CD4-positive, alpha-beta T cell treated with Interleukin-21 for 1 hour (primary cell): ENCODE measurements at places on chromosomes 5 and 9.

GRCh38 chr9:78130853-78131252 is 99.2 kb upstream of the GNAQ start:
- DNase-seq: no peak

GRCh38 chr5:118598311-118598710 is 390.0 kb downstream of the DTWD2 start:
- no peak for DNase-seq

DNA sequence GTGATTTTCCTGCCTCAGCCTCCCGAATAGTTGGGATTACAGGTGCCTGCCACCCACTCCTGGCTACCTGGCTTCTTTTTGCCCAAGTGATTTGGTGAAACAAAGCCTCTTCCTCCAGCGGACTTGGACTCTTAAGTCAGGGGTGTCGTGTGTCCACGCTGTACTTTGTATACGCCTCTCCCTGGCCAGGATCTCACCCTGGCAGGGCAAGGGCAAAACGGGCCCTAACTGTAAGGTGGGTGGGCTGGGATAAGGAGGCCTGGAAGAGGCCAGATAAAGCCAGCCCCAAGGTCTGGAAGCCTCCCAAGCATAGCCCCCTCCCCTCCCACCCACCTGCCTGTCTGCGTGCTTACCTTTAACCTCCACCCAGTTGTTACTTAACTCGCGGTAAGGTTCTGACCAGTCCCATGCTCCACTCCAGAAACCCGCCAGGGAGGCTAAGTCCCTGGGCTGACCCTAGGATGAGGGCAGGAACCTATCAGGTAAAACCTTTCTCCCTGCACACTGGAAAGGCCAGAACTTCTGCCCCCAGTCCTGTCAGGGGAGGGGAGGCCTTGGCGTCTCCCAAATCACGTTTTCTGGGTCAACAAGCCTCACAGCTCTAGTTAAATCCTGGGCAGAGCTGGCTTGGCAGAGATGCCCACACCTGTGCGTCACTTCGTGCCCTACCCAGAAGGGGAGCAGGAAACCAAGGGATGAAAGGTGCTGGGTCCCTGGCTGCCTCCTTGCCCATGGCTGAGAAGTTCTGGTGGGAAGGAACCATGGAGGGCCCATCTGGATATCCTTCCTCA is 8.4 kb downstream of the CDK9 start:
- no peak for DNase-seq

DNA sequence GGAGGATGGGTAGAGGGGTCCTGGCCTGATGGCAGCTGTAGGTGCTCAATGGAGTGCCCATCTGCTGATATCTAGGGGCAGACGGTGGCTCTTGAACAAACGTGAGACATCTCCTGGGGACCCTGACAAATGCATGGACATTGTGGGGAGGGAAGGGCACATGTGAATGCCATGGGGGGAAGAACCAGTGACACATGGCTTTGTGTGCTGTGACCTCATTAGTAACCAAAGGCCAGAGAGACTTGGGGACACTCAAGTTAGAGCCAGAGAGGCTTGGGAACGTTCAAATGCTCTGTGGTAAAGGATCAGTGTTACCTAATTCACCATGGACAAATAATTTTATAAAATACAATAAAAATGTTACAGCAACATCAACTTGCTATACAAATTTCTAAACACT is 151.8 kb downstream of the ESM1 start:
- DNase-seq: no peak

DNA sequence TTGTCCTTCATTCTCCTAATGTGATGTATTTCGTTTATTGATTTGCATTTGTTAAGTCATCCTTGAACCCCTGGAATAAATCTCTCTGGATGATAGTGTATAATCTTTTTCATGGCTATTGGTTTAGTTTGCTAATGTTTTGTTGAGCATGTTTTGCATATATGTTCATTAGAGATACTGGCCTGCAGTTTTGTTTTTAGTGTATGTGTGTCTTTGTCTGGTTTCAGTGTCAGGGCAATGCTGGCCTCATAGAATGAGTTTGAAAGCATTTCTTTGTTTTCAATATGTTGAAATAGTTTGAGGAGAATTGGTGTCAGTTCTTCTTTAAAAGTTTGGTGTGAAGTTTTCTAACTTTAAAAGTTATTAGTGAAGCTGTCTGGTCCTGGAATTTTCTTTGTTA is 149.6 kb upstream of the ATP10B start:
- no peak for DNase-seq
